ENCODE measurements at places on chromosomes 12 and 14.

DNA sequence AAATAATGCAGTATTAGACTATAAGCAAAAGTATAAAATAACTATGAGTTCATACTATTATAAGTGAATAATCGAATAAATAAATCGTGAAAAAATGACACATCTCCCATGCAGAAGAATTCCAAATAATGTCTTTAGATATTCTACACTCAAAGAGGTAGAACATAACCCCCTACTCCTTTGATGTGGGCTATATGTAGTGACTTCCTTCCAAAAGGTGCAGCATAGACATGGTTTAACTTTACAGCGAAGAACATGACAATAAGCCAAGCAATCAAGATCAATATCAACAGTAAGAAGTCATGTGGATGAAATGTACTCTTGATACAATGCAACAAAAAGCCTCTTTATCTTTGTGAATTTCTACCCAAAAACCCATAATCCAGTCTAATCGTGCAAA, 46.0 kb upstream of the HIF1A start:
- DNase-seq, result no peak

DNA sequence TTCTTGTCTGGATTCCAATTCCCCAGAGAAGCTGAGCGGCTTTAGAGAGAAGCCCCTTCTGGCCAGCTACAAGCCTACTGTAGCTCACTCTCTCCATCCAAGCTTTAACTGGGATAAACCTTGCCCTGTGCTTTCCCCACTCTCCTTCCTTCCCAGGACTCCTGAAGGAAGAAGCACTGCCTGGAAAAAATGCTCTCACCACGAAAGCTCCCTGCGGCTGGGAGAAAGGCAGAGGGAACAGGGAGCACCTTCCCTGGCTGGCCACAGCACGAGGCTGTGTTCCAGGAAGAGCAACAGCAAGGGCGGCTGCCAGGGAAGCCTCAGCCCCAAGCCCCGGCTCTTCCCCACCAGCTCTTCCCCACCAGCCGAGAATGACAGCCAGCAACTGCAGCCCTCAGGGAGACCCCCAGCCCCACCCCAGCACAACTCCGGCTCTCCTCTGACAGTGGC, 40.8 kb upstream of the PNMA1 start:
- no peak for DNase-seq

GRCh38 chr14:20998674-20999366, at the start of gene SLC39A2:
Gene SLC39A2, plus strand, starts transcription at chr14:20999293. Its CDS starts 154 bp downstream, at chr14:20999447.
- DNase-seq, result no peak

GRCh38 chr14:68871392-68871791, 78.5 kb upstream of the ZFP36L1 start:
- DNase-seq, result no peak

GRCh38 chr12:87304406-87304805, 724.8 kb downstream of the C12orf50 start:
- no peak for DNase-seq

DNA sequence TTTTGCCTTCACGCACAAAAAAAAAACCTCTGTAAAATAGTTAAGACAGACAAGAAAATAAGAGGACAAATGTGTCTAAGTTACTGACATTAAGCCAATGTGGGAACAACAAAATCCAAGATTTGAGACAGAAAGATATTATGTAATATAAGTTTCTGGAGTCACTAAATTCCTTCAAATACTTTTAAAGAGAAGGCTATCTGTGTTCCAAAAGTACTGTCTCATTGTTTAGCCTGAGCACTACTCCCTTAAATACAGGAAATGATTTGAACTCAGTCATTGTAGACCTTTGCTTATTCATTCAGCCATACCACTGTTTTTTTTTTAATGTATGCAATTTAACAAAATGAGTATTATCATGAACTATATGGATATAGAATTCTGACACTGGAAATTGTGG, 82.7 kb upstream of the KITLG start:
- DNase-seq, result no peak

All from spinal cord (tissue), 10 donors.